ENCODE measurements at places on chromosomes 2 and 18. TPM values are rescaled to one million over a fixed set of nuclear protein-coding genes. Genes with fewer than 3 reads are reported as not detected.

Gene CABYR
- 1.1 TPM for total RNA-seq

Gene AGXT
- total RNA-seq, result not detected

Gene CYTIP
- total RNA-seq, result 3.2 TPM

Gene SLC40A1
- 34.1 TPM for total RNA-seq

Gene COL4A3
- total RNA-seq, result 0.50 TPM

Gene DUSP2
- 10.3 TPM for total RNA-seq

DNA sequence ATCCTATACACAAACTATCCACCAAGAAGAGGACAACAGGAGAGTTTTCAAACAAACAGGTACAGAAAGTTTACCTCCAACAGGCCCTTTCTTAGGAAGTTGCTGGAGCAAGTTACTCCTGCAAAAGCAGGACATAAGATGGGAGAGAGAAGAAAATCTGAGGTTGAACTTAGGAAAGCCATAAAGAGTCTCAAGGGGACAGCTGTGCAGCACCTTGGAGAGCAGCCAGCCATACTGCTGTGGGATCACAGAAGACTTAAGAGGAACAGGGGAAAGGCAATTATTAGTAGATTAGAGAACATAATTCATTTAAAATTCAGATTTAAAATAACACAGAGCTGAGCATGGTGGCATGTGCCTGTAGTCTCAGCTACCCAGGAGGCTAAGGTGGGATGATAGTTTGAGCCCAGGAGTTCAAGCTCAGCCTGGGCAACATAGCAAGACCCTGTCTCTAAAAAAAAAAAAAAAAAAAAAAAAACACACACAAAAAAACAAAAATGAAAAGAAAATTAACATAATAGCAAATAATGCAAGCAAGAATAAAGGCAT is 148.1 kb upstream of the SIX3 start:
- H3K36me3 ChIP-seq, result no peaks in the 10 kb centered on the region
- H3K27ac ChIP-seq, result no peak overlapping the region
- H3K4me3 ChIP-seq, result no peak overlapping the region
- H3K4me1 ChIP-seq, result no peaks in the 10 kb centered on the region
- no peaks in the 10 kb centered on the region for H3K27me3 ChIP-seq

- no peak for DNase-seq
- no peaks in the 10 kb centered on the region for H3K27me3 ChIP-seq
- no peak overlapping the region for H3K4me3 ChIP-seq
- H3K4me1 ChIP-seq, result no peaks in the 10 kb centered on the region
- H3K36me3 ChIP-seq, result no peaks in the 10 kb centered on the region
- H3K27ac ChIP-seq, result no peak overlapping the region
Measured at GRCh38 chr2:152766928-152767327, 48.5 kb downstream of the ARL6IP6 start.

DNA sequence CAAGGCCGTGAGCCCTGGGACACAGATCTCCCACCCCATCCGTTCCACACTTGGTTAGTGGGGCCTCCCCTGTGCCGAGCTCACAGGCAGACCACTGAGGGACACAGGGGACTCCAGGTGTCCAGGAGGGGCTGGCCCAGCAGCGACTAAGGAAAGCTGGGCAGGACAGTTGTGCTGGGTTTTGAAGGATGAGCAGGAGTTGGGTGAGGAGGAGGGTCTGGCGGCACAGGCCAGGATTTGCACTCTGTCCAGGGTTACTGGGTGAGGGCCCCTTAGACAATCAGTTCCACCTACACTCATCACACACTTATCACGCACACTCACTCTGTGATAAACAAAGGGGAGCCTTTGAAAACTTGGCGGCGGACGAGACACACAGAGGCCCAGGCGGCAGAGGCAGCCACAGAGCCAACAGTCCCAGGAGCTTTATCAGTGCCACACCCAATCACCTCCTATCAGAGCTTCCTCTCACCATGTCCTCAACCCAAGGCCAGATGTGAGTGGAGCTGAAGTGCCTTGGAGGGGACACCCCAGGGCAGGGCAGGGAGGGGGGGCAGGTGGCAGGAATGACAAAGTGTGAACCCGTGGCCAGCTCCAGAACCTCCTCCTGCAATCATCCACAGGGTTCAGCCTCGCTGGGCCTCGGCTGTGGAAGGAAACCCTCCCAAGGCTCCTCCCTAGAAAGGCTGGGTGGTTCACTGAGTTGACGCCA is 26.6 kb downstream of the BIN1 start:
- peaks cover 86% of the 10 kb centered on the region for H3K4me1 ChIP-seq
- peak overlapping the region; percentile 62 for H3K27ac ChIP-seq
- H3K4me3 ChIP-seq, result peak overlapping the region; percentile 37
- no peak for DNase-seq

DNA sequence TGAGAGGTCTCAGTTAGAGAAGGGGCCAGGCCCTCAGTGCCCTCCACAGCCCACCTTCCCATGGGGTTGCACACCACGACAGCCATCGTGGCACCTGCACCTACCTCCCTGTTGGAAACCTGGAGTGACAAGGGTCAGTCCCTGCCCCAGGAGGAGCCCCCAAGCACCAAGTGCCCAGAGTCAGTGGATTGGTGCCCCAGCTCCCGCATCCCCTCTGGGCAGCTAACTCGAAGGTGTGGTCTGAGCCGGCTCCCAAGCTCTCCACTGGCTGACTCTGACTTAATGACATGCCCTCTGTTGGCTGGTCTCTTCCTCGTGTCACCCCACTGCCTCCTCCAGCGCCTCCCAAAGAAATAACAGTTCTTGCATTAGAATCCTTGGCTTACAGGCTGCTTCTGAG is 116.4 kb downstream of the NDUFA10 start:
- H3K27ac ChIP-seq, result no peak overlapping the region
- H3K4me3 ChIP-seq, result no peak overlapping the region
- H3K36me3 ChIP-seq, result no peaks in the 10 kb centered on the region
- no peaks in the 10 kb centered on the region for H3K27me3 ChIP-seq
- no peak for DNase-seq

DNA sequence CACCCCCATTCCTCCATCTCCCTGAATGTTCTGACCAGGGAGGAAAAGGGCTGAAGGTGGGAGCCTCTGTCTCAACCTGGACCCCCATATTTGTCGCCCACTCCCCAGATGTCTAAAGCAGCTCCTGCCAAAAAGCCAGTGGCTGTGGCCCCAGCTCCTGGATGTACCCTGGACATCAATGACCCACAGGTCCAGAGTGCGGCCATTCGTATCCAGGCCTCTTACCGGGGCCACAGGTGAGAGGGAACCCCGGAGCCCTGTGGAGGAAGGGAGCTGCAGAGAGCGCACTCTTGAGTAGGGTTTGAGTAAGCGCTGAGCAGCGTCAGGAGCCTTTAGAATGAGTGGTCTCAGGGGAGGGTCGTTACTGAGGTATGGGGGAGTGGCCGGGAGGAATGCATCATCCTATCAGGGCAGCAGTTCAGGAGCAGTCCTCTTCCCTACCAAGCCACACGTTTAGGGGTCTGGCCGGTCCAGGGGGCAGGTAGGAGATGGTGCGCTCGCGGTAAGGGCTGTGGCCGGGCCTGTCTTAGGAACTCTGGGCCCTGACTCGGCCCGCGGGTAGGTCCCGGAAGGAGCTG is 2.4 kb upstream of the GMPPA start:
- peak overlapping the region; percentile 59 for H3K4me3 ChIP-seq
- peaks cover 25% of the 10 kb centered on the region for H3K4me1 ChIP-seq
- DNase-seq, result no peak
- peak overlapping the region; percentile 7 for H3K27ac ChIP-seq

DNA sequence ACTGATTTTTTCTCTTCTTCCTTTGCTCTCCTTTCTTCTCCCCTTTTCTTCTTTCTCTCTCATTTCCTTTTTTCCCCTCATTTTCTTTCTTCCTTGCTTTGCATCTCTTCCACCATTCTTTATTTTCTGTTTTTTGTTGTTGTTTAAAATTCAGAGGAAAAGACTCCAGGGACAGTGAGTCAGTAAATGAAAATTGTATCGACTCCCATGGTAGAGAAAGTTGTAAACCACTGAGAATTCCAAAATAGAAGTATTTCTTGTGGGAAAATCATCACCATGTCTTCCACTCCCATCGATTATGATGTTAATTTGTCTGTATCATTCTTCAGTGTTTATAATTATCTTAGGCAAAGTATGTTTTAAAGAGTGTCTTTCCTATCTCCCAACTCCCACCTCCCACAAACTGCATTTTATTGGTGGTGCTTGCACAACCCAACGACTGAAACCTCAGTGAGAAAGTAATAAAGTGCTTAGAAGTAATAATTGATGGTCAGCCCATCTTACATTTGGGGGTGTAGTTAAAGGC is 134.3 kb downstream of the IRS1 start:
- no peak overlapping the region for H3K27ac ChIP-seq
- H3K4me3 ChIP-seq, result no peak overlapping the region
- H3K27me3 ChIP-seq, result peaks cover 12% of the 10 kb centered on the region
- DNase-seq, result no peak

- no peak overlapping the region for H3K4me3 ChIP-seq
- no peaks in the 10 kb centered on the region for H3K27me3 ChIP-seq
- H3K36me3 ChIP-seq, result no peaks in the 10 kb centered on the region
- no peak overlapping the region for H3K27ac ChIP-seq
Measured at GRCh38 chr2:42095923-42096408, 48.1 kb downstream of the PKDCC start.

- H3K4me1 ChIP-seq, result no peaks in the 10 kb centered on the region
- no peak overlapping the region for H3K27ac ChIP-seq
- DNase-seq, result no peak
- no peak overlapping the region for H3K4me3 ChIP-seq
- H3K27me3 ChIP-seq, result no peaks in the 10 kb centered on the region
Measured at GRCh38 chr2:145846982-145847381, 1327.1 kb upstream of the ZEB2 start.

DNA sequence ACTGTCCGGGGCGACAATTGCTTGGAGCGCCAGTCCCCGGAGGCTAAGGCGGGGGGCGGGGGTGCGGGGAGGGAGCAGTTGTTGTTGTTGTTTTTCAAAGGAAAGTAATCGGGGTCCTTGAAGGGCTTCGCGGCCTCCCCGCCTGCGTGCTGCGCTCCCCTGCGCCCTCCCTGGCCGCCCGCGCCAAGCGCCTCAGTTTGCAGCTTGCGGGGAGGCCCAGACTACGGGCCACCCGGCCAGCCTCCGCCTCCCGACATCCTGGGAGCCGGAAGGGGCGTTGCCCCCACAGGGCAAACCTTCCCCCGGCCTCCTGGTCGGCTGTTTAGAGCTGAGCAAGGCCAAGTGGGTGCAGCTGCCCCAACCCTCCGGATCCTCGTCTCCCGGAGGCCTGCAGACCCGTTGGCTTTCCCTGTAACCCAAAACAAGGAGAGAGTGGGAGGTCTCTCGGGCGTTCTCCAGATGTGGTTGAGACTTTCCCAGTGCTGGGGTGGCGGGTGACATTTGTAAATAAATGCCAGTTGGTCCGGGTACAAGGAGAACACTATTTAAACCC is 3.7 kb upstream of the SIX3 start:
- H3K4me3 ChIP-seq, result no peak overlapping the region
- H3K27me3 ChIP-seq, result peaks cover 100% of the 10 kb centered on the region
- no peak overlapping the region for H3K27ac ChIP-seq

DNA sequence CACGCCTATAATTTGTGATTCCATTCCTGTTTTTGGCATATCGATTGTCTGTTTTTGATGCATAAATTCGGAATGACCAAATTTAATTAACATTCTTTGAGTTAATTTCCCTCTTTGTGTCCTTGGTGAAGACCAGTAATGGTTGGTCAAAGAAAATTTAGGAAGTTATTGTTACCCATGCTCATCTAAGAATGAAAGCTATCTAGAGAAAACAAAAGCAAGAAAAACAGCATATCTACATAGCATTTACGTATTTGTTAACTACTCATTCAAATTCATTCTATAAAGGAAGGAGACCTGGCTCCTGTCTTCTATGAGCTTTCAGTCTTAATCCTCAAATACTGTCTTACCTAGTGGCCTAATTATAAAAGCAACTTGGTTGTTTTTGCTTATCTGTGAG is 59.2 kb upstream of the CHST9 start:
- H3K4me1 ChIP-seq, result no peaks in the 10 kb centered on the region
- H3K4me3 ChIP-seq, result no peak overlapping the region
- no peak overlapping the region for H3K27ac ChIP-seq
- no peaks in the 10 kb centered on the region for H3K27me3 ChIP-seq
- no peak for DNase-seq

GRCh38 chr18:58117786-58118403 is 73.9 kb downstream of the NEDD4L start:
- no peak for DNase-seq
- H3K4me3 ChIP-seq, result no peak overlapping the region
- peak overlapping the region; percentile 6 for H3K27ac ChIP-seq
- no peaks in the 10 kb centered on the region for H3K27me3 ChIP-seq
- peaks cover 5% of the 10 kb centered on the region for H3K4me1 ChIP-seq

GRCh38 chr2:241120440-241120839 is 18.4 kb upstream of the MTERF4 start:
- no peak for DNase-seq
- no peaks in the 10 kb centered on the region for H3K27me3 ChIP-seq
- no peaks in the 10 kb centered on the region for H3K4me1 ChIP-seq
- H3K27ac ChIP-seq, result no peak overlapping the region
- H3K4me3 ChIP-seq, result no peak overlapping the region

DNA sequence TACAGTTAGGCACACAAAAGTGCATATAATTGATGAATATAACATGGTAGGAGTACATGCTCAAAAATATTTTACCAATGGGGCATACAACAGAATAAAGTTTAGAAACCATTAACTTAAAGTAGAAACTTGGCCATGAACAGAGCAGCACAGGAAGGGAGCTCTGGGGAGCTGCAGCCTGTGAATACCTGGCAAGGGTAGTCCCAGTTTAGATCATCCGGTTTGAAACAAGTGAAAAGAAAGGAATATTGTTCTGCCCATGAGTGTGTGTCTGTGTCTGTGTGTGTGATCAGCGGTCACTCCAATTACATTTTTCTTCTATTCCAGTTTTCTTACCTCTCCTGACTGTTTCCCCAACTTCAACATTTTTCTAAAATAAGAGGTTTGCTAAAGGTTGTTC is 233.0 kb downstream of the ALK start:
- no peaks in the 10 kb centered on the region for H3K36me3 ChIP-seq
- H3K4me3 ChIP-seq, result no peak overlapping the region
- H3K4me1 ChIP-seq, result no peaks in the 10 kb centered on the region
- no peak for DNase-seq
- H3K27ac ChIP-seq, result no peak overlapping the region

DNA sequence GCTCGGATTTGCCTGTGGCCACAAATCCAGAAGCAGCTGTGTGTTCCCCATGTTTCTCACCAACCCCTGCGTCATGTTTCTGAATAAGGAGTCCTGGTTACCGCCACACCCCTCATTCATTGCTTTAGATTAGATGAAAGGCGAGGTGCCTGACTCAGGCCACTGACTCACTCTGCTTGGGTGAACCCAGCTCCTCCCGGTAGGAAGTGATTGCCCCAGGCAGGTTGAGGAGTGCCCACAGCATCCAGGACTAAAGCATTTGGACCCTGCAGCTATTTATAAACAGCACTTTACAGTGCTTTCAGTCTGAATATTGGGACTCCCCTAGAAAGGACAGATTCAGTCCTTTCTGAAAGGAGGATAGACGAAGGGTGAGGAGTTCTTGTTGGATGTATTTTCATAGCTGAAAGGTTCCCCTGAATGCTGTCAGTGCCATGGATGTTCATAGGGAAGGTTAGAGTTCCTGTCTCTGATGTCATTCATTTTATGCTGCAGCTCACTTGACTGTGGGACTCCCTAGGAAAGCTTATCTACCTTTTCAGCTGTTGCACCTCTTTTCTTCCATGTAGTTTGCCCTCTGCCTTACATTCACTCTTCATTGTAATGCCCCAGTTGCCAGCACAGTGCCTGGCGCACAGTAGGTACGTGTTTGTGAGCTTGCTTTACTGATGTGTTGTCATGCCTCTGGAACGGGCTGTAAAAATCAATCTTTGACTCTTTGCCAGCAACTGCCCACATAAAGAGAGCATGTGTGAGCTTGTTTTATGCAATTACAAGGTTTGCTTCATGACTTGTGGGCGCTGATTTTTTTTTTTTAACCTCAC is 14.9 kb downstream of the ITGA6 start:
- DNase-seq, result peak; percentile 14
- H3K27me3 ChIP-seq, result no peaks in the 10 kb centered on the region
- peaks cover 23% of the 10 kb centered on the region for H3K4me1 ChIP-seq

- no peak overlapping the region for H3K27ac ChIP-seq
- H3K27me3 ChIP-seq, result no peaks in the 10 kb centered on the region
- no peak overlapping the region for H3K4me3 ChIP-seq
- H3K4me1 ChIP-seq, result no peaks in the 10 kb centered on the region
Measured at GRCh38 chr2:175726223-175726622, 275.8 kb downstream of the LNPK start.

Measured in esophagus squamous epithelium (tissue), 5 donors.